SJCRH30 (cell line): ENCODE measurements at places on chromosomes 6 and 20.

DNA sequence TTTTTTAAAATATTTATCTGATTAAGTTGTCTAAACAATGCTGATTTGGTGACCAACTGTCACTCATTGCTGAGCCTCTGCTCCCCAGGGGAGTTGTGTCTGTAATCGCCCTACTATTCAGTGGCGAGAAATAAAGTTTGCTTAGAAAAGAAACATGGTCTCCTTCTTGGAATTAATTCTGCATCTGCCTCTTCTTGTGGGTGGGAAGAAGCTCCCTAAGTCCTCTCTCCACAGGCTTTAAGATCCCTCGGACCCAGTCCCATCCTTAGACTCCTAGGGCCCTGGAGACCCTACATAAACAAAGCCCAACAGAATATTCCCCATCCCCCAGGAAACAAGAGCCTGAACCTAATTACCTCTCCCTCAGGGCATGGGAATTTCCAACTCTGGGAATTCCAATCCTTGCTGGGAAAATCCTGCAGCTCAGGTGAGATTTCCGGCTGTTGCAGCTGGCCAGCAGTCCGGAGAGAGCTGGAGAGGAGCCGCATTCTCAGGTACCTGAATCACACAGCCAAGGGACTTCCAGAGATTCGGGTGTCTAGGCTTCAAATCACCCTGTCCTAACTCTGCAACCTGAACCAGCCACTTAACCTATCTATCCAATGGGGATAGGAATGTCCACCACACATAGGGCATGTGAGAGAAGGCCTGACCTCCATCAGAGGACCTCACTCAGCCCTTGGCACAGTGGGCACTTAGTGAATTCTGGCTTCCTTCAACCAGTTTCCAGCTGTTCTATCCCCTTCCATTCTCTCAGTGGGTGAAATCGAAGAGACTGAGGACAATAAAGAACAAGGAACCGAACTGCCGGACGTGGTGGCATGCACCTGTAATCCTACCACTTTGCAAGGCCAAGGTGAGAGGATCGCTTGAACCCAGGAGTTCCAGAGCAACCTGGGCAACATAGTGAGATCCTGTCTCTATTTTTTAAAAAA, 3.1 kb downstream of the TNF start:
- DNase-seq: no peak

- peak; percentile 48 for DNase-seq
Measured at GRCh38 chr20:4227085-4227821, 211.9 kb upstream of the RNF24 start.

GRCh38 chr6:149095842-149096241, 221.7 kb upstream of the TAB2 start:
- DNase-seq: no peak

DNA sequence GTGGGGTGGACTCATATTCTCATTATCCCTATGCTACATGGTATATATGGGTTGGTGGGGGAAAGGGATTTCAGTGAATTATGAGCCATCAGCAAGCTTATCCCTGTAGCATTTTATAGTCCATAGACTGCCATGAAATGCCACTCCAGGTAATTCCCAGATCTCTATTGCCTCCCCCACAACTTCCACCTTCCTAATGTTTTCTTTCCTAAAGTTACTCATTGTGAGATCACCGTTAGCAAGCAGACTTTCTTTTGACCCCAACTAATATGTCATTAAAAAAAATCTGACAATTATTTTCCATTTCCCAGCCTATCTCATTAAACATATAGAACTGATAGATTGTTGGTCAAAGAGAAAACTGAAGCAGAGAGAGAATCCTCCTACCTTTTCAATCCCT, 40.7 kb upstream of the TBX18 start:
- DNase-seq: no peak

GRCh38 chr6:72424476-72424875, 197.4 kb upstream of the KCNQ5 start:
- DNase-seq: no peak

DNA sequence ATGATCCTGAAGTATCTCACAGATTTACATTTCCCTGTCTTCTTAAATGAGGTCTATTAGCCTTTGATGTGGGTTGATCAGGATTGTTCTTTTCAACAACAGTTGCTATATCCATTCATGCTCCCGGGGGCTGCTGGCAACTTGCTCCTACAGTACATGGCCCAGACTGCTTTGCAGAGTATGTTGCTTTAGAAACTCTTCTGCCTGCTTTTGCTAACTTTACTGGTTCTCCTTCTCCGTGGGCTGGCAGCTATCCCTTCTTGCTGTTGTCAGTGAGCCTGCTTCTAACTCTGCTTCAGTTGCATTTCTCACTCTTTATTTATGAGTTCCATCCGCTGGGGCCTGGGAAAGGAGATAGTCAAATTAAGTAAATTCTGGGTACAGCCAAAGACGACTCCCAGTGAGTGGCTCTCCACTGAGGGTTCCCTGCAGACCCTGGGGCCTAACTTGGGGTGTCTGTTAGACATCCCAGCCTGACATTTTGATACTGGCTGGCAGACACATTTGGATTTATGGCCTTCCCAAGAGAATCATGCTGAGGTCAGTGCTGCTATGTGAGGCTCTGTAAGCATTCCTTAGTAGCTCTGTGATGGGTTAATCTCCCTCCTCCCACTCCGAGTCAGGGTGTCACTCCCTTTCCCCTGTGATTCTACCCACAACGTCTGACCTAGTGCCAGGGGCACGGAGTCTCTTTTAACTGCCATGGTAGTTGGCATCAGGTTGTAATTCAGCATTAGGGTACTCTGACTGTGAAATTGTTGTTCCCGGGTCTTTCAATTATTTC, 73.6 kb downstream of the SLX4IP start:
- DNase-seq: peak; percentile 32

DNA sequence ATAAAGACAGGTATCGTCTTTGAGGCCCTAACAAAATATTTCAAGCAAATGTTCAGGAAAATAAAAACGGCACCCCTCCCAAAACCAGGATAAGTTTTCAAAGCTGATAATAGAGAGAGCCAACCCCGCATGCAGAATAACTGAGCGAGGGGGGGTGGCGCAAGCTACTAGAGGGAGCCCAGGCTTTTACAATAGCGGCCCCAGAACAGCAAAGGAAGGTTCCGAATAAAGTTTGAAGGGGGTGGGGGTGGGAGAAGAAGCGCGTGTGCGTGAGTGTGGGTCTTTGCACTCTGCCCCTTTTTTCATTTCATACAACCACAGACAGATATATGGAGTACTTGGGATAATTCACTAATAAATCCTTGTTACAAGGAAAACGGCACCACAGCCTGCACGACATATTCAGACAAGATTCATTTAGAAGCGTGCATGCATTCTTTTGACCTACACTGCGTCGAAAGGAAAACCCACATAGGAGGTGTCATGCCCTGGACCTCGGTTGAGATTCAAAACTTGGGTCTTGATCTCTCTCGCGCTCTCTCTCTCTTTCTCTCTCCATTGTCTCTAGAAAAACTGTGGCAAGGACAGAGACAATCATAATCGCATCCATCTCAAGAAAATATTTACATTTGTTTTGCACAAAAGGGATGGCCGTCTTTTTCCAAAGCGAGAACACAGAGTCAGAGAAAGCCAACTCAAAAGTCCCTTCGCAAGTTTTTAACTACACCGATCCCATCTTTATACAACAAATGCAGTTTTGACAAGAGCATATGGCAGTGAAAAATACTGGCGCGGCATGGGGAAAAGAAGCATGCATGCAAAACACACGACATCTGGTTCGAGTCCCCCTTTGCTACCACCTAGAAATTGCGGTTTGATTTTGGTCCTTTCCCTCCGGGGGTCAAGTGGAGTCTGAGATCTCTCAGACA, 1.6 kb downstream of the OLIG3 start:
- DNase-seq: no peak

DNA sequence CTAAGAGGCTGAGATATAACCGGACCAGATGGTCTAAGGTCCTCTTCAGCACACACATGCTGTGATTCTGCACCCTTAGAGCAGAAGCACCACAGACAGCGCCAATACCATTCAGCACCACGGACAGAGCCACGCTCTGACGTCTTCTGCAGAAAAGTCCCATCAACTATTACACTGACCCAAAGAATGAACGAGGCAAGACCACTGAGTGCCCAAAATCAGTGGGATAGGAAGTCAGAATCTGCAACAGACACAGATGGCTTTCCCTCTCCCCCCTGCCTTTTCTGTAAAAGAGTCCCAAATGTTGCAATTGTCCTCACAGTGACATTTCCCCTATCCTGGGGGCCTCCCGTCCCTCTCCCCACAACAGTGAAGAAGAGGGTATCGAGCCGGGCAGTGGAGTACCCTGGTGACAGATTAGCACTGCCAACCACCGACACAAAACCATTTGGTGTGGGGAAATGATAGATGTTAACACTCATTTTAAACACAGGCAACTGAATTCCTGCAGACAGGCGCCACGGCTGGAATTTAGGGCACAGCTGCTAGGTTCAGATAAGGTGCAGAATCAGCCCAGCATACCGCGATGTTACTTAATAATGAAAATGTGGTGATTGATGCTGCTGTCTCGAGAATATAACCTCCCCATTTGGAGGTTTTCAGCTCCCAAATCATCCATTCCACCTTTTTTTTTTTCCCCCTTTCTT, 66.6 kb upstream of the CTNNBL1 start:
- peak; percentile 93 for DNase-seq

DNA sequence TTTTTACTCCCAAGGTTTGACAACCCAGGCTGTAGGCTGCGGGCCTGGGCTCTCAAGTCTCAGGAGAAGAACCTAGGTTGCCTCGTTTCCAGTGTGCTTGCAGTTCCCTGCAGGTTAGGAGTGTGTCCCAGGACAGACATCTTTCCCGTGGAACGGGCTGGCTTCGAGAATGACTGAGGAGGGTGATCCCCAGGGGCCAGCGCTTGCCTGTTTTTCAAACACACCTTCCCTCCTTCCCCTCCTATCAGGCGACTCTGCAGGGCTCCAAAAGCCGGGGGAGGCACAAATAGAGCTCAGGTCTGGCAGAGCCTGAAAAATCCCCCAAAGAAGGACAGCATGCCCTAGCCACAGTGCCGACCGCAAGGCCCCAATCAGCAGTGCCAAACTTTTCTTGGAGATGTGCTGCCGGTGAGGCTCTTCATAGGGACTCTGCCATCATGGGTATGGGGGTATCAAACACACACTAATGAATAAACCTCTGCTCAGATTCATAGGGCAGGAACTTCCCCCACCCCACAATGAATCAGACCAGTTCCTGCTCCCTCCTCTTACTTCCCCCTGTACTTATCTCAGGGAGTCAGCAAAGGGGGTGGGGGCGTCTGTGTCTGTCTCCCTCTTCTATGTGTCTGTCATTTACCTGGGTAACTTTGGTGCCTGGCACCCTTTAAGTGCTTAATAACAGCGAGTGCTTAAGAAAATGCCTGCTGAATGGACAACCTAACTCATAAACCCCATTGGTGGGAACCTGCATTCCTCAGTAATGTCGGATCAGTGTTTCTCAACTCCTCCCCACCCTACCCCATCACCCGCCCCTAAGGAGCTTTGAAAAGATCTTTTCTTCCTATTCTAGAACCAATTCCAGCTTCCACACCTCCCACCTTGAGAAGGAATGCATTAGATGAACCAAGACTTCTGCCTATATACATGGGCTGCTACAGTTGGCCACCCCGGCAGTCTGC, 1.6 kb downstream of the KCNG1 start:
- DNase-seq: no peak

DNA sequence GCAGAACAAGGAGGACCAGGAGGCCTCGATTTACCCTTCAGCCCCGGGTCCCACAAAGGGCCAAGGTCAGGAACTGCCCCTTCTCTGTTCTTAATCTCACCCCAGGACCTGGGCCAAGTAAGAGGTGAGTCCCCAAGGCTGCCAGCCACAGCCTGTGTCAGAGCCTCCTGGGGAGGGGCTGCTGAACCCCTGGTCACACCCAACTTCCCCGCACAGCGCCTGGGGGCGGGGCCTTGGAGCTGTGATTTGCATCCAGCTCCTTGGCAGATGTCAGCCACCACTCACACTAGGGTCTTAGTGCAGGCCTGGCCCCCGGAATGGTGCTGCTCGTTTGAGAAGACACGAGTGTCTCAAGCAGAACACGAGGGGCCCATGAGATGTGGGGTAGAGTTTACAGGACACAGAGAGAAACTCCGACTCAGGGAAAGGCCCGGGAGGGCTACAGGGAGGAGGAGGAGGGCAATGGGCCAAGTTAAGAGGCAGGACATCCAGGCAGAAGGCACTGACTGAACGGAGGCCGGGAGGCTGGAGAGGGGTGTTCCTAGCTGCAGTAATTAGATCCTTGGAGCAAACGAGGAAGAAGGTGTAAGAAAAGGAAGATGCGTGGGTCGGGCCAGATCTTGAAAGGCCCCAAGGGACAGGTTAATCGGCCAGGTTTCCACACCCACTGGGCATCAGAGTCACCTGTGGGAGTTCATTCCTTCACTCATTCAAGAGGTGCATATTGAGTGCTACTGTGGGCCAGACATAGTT, 26.9 kb downstream of the ZBP1 start:
- no peak for DNase-seq

- no peak for DNase-seq
Measured at GRCh38 chr6:151096691-151097606, 142.8 kb upstream of the AKAP12 start.

DNA sequence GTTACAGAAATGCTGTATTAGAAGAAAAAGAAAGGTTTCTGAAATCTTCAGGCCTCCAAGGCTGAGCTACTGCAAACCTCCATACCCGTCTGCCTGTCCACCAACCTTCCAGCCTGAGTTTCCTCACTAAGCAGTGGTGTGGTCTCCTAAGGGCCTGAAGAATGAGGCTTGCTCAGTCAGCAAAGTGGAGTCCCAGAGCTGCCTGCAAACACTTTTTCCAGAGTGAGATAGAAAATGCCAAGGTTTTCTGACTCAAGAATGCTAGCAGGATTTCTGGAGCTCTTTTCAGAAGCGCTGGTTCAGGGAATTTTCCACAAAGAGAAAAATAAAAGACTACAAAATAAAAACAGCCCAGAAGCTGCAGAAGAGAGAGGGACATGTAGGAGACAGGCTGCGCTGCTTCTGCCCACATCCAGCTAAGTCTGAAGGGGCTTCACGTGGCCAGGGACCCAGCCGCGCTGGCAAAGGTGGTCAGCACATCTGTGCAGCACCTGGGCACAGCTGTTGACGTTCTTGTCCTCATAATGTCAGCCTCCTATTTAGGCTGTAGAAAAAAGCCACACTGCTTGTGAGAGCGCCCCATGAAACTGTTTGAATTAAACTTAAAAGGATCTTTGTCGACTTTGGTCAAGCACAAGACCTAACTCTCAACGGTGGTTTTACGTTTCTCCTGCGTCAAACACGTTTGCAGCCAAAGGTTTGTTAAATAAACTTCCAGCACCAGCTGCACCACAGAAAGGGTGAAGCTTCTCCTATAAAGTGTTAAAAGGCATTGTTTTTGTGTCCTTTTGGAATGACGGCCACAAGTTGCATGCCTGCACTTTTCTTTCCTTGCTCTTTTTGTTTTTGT, 209.0 kb downstream of the THBS2 start:
- no peak for DNase-seq

DNA sequence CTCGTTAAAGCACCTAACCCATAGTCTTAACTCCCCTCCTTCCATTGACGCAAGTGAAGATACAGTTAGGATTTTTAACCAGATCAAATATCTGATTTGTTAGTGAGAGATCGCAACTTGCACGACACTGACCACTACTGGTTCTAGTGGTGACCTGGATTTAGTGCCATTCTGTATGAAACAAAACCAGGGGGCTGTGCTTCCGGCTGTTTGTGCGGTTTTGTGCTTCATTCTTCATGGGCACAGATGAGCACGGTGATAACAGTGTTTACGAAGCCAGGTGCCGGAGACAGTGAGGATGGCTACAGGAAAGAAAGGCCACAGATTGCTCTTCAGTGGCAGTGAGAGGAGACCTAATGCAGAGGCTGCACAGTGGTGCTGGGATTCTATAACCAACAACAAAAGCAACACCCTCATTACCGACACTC, 75.5 kb downstream of the NOL4L start:
- DNase-seq: peak; percentile 71
